ENCODE measurements at places on chromosomes 11 and 22.
A peak's percentile ranks its signal among the peaks of the same experiment; 100 is the strongest.

- DNase-seq, result no peak
Measured at GRCh38 chr11:73465023-73465675, 89.0 kb downstream of the RELT start.

GRCh38 chr11:130400781-130401483, 27.5 kb downstream of the ADAMTS8 start:
- DNase-seq, result no peak

DNA sequence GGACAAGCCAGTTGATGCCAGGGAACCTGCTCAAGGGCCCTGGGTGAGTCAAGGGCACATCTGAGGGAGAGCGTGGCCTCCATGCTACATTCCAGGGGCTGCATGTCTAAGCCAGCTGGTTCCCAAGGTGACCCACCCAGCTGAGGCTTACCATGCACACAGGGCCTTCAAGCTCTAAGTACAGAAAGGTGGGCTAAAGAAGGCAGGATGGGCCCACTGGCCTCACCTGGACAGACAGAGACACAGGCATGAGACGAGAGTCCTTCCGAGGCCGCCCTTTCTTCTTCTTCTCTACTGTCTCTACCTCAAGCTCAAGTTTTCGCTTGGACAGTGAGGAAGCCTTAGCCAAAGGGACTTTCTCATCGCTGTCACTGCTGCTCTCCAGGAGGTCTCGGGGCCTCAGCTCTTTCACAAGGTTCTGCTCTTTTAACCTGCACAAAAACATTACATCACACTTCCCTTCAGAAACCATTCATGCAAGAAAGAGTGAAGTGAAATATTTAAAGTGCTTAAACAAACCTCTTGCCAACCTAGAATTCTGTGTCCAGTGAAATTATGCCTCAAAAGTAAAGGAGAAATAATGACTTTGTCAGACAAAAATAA, 69.9 kb downstream of the HIRA start:
- no peak for DNase-seq

GRCh38 chr11:75445315-75445953, 12.4 kb upstream of the KLHL35 start:
- peak; percentile 61 for DNase-seq

- DNase-seq, result no peak
Measured at GRCh38 chr11:112292785-112293407, 32.2 kb upstream of the PLET1 start.

GRCh38 chr11:102220728-102221467, 96.4 kb upstream of the BIRC3 start:
- DNase-seq, result no peak

DNA sequence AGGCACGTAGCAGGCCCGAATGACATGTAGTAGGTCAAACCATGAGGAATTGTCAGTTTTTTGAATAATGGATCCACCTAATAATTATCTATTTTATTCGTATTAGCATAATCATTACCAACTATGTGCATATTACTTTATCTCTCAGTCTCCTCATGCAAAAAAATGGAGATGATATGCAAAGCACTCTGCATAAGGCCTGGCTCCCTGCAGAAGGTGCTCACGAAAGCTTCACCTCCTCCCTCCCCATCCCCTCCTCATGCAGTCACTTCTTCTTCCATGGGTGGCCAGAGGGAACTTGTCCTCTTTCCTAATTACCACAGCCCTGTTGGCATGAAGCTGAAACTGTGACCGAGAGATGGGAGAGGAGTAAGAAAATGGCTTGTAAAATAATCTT, 20.8 kb upstream of the TSKU start:
- DNase-seq, result no peak

DNA sequence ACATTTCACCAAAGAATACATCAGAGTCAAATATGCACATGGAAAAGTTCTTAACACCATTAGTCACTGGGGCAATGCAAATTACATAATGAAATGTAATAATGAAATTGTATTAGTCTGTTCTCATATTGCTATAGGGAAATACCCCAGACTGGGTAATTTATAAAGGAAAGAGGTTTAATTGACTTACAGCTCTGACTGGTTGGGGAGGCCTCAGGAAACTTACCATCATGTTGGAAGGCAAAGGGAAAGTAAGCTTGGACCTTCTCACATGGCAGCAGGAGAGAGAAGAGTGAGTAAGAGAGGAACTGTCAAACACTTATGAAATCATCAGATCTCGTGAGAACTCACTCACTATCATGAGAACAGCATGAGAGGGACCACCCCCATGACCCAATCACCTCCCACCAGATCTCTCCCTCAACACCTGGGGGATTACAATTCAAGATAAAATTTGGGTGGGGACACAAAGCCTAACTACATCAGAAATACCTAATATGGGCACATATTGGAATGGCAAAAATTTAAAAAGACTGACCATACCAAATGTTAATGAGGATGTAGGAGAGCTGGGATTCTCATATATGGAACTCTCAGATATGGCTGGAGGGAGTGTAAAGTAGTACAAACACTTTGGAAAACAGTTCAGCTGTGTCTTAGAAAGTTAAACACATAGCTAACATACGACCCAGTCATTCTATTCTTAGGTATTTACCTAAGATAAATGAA, 65.1 kb upstream of the CD44 start:
- DNase-seq, result no peak

DNA sequence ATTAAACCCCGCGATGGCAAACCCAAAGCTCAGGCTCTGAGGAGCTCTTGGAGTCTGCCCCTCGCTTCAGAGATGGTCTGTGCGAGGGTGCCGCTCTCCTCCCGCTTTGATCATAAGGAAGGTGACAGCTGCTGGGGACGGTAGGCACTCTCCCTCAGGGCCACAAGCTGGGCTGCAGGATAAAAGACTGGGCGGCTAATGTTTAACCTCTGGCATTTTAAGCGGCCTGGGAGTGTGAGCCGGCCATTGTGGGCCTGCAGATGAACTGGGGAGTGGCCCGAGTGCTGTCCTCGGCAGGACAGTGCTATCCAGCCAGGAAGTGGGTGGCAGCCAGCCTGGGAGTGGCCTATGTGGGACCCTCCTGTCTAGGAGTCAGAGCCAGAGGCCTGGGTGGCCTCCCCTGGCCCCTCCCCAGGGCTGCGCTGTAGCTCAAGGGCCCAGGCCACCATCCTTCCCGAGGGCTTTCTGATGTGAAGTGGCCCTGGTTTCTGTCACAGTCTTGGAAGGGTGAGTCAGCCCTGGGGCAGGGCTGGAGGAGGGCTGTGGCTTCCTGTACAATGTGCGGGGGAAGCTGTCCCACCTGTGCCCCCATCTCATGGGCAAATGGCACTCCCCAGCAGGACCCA, 58.7 kb upstream of the PRODH start:
- DNase-seq, result no peak

- DNase-seq, result no peak
Measured at GRCh38 chr11:125464270-125464662, 31.8 kb downstream of the FEZ1 start.

GRCh38 chr22:43826142-43827002, 14.3 kb upstream of the EFCAB6 start:
- no peak for DNase-seq

- DNase-seq, result no peak
Measured at GRCh38 chr11:42661942-42662341, 649.9 kb upstream of the API5 start.

DNA sequence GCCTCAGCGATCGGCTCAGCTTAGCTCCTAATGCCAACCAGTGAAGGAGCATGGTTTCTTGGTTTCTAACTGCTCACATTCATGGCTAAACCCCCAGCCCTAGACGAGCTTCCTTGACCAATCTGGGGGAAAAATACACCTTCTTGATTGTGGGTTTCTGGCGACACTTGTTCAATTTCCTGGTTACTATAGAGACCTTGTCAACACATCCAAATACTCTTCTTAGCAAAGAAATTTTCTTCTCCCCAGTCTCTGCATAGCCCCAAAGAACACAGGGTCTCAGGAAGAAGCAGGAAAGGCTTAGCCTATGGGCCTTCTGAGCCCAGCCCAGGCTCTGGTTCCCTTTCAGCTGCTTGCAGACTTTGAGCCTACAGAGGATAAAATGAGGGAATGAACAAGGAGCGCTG, 88.5 kb upstream of the SYT13 start:
- no peak for DNase-seq

DNA sequence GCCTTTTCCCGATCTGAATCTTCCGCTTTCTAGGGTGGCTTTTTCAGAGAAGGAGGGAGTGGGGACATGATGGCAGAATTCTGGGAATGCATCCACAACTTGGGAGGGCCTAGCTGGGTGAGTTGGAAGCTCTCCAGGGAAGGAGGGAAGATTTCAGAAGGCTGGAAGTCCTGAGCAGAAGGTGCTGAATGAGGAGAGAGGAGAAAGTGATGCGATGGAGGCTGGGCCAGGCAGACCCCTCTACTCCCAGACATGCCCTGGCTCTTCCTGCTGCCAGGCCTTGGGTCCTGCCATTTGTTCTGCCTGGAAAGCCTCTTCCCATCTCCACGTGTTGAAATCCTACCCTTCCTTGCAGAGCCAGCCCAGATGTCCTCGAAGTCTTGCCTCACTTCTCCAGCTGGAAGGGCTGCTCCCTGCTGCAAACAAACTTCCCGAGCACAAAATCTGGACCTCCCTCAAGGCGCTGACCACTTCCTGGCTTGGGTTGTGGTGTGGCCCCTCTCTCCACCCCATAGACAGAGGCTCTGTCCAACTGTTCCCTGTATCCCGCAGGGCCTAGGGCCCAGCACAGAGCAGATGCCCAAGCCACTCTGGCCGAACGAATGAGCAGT, 16.8 kb downstream of the LRRC32 start:
- no peak for DNase-seq

DNA sequence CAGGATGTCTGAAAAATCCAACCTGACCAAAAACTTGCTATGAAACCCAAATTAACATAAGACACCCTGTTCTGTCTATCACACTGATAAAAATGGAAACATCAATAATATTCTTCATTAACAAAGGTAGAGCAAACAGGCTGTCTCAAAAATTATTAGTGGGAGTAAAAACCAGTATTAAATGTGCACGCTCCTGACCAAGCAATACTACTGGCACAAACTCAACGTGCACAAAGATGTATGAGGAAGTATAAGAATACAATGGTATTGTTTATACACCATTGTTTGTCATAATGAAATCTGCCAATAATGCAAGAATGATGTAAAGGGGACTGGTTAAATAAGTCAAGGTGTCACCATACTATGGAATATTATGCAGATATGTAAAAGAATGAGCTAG, 288.5 kb downstream of the MN1 start:
- DNase-seq, result no peak

- DNase-seq, result no peak
Measured at GRCh38 chr11:8047382-8047781, 33.6 kb upstream of the TUB start.

- no peak for DNase-seq
Measured at GRCh38 chr11:60310407-60310998, 16.6 kb upstream of the MS4A6E start.

GRCh38 chr11:110096496-110096895, 3.3 kb downstream of the ZC3H12C start:
- DNase-seq, result no peak

GRCh38 chr11:69587454-69588090, 53.4 kb upstream of the CCND1 start:
- no peak for DNase-seq

DNA sequence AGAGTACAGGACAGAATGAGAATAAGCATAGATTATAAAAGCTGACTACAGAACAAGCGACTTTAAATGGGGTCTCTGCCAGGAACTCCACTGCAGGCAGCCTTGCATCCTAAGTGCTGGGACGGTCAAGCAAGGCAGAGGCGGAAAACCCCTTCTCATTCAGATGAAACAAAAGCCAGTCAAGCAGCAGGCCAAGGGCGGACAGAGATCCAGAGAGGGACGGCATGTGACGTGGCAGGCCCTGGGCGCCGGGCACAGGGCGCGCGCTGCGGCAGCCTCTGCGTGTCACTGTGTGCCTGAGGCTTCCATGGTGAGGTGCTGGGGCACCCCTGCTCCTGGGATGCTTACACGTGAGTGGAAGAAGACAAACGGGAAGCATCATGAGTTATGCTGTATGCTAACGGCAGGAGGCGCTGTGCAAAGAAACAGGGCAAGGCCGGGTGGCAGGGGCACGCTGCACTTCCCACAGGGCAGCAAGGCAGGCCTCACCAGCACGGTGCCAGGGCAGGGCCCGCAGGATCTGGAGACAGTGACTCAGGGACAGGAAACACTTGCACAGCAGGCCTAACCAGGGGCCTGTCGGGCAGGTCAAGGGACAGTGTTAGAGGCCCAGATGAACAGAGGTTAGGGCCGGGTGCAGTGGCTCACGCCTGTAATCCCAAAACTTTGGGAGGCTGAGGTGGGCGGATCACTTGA, 6.2 kb downstream of the TOLLIP start:
- peak; percentile 44 for DNase-seq

GRCh38 chr11:23206741-23207336, 346.6 kb upstream of the CCDC179 start:
- no peak for DNase-seq

DNA sequence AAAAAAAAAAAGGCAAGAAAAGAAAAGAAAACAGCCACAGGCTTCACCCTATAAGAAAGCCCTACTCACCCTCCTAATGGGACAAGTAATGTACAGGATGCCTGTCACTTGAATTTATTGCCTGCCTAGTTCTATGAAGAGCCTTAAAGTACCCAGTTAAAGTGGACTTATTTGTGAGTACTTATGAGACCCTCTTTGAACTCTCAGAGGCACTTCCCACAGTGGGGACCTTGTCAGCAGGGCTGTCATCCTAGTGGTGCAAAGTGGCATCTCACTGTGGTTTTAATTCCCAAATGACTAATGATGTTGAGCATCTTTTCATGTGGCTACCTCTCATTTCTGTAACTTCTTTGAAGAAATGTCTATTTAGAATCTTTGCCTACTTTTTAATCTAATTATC, 41.8 kb upstream of the BARX2 start:
- no peak for DNase-seq

- no peak for DNase-seq
Measured at GRCh38 chr11:112265659-112266409, 5.2 kb upstream of the PLET1 start.

- no peak for DNase-seq
Measured at GRCh38 chr11:10544491-10545465, 3.8 kb upstream of the RNF141 start.

DNA sequence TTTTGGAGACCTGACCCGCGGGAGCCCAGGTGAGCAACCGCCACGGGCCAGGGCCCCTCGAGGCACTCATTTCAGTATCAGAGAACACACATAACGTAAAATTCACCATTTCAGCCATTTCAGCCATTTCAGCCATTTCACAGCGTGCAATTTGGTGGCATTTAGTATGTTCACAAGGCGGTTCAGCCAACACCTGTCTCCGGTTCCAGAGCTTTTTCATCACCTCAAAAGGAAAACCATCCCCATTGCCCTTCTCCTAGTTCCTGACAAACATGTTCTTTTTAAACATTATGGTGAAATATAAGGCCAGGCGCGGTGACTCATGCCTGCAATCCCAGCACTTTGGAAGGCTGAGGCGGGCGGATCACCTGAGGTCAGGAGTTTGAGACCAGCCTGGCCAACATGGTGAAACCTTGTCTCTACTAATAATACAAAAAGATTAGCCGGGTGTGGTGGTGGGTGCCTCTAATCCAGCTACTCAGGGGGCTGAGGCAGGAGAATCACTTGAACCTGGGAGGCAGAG, 119.3 kb downstream of the KCNQ1 start:
- no peak for DNase-seq

DNA sequence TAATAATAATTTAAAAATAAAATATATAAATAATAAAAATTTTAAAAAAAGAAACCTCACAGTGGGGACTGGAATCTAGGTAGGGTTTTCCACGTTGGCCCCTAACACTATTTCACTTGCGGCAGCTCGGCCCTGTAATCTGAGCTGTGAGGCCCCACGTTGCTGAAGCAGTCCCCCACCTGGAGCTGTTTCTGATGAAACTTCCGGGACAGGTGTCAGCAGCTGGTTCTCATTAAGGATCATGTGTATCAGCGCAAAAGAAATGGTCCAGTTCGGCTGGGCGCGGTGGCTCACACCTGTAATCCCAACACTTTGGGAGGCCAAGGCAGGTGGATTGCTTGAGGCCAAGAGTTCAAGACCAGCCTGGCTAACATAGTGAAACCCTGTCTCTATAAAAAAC, 17.3 kb downstream of the RHOD start:
- DNase-seq, result no peak
